ENCODE measurements at places on chromosomes 5 and 9. TPM values are rescaled to one million over a fixed set of nuclear protein-coding genes. Genes with fewer than 3 reads are reported as not detected.

- no peak for DNase-seq
Measured at GRCh38 chr9:21428235-21428634, 12.0 kb upstream of the IFNA1 start.

- no peak for DNase-seq
Measured at GRCh38 chr5:54013556-54014194, 296.7 kb downstream of the ARL15 start.

STOML2 gene
- 208 TPM for total RNA-seq

CDKN2B gene
- 0.31 TPM for total RNA-seq

STC2 gene
- total RNA-seq: 53.1 TPM
